ENCODE measurements at places on chromosomes 7 and 10.

GRCh38 chr10:61850376-61850775, 51.1 kb upstream of the ARID5B start:
- DNase-seq = no peak

GRCh38 chr7:18320971-18321567, 174.5 kb upstream of the HDAC9 start:
- DNase-seq = no peak

- DNase-seq = no peak
These were observed 220.9 kb upstream of the HABP2 start for GRCh38 chr10:113331961-113332360.

DNA sequence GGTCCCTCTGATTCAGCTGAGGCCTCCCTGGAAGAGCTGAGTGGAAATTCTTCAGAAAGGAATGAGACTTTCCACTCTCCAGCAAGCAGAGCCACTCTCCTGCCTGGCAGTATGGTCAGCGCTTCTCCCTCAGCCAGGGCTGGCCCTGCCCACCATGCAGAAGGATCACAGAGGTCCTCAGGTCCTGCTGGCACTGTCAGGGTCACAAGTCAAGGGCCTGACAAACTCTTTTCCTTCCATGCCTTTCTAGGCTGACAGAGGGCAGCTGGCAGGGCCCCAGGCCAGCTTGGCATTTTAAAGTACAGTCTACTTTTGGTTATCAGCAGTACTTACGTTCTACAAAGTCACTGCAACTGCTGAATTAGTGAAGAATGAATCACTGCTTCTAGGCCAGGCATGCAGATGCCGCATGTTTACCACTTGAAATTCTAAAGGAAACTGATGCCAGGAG, 119.3 kb upstream of the FRMD4A start:
- DNase-seq = no peak

DNA sequence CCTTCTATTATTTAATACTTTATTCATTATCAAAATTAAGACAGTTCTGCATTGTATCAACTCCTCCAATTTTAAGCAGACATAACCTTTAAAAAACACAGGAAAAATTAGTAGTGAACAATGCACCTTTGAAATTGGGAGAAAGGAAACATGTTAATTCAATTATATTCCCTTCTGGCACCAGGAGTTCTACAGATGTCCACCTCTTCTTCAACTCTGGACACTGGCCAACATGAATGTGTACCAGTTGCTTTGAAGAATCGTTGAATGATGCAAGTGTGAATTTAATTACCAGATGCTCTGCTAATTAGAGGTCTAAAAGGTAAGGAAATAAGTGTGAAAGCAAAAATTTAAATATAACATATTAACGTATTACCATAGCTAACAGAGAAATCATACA, 206.7 kb upstream of the IGFBP3 start:
- DNase-seq = no peak
